GM12892 (cell line): ENCODE measurements at places on chromosomes 2 and 18.

- no peak for DNase-seq
Measured at GRCh38 chr2:190864375-190864774, 16.2 kb upstream of the GLS start.

GRCh38 chr18:24947521-24948305 is 404.3 kb downstream of the ZNF521 start:
- no peak for DNase-seq

- DNase-seq: no peak
Measured at GRCh38 chr2:109317471-109318095, 188.6 kb downstream of the SH3RF3 start.

GRCh38 chr2:177352441-177353186 is 40.0 kb upstream of the AGPS start:
- DNase-seq: no peak

GRCh38 chr2:45263147-45263546 is 253.9 kb upstream of the SIX2 start:
- no peak for DNase-seq

DNA sequence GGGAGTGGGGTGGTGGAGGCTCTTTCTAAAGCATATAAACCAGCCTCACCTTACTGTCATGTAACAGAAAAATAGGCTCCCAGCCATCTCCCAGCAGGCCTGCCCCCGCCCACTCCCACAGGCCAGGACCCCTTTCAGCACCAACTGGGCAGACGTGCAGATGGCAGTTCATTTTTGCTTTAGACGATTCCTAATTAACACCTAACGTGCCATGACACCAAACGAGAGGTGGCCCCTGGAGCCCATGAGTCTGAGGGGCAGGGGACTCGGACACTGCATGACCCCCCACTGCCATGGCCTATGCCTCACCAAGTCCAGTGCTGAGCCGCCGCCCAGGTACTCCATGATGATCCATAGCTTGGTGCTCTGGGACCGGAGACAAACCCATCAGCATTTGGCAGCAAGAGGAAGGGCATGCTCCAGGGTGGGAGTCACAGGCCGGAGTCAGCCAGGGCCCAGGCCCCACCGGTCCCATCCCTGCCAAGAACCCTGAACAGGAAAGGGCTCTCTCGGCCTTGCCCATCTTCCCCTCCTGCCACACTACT is 7.9 kb downstream of the STK25 start:
- no peak for DNase-seq

- DNase-seq: no peak
Measured at GRCh38 chr2:113181258-113182051, 7.7 kb downstream of the PSD4 start.

GRCh38 chr18:29002747-29003146 is 825.8 kb upstream of the CDH2 start:
- no peak for DNase-seq

DNA sequence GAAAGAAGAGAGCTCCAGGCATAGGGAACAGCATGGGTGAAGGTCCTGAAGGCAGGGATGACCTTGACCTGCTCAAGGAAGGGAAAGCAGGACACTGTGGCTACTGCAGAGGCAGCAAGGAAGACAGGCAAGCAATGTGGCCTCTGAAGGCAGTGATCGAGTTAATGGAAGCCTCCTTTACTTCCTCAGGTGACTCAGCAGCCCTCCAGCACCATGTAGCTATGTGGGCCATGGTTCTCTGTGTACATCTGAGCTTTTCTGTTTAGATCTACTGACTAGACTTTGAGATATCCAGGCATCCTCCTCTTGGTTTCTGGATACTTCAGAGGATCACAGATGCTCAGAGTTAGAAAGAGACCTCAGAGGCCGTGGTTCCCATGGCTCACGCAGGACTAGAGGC is 107.3 kb upstream of the PID1 start:
- DNase-seq: no peak

- DNase-seq: no peak
Measured at GRCh38 chr2:212677466-212677865, 138.9 kb upstream of the ERBB4 start.

- DNase-seq: no peak
Measured at GRCh38 chr2:72027426-72028161, 120.1 kb downstream of the CYP26B1 start.

DNA sequence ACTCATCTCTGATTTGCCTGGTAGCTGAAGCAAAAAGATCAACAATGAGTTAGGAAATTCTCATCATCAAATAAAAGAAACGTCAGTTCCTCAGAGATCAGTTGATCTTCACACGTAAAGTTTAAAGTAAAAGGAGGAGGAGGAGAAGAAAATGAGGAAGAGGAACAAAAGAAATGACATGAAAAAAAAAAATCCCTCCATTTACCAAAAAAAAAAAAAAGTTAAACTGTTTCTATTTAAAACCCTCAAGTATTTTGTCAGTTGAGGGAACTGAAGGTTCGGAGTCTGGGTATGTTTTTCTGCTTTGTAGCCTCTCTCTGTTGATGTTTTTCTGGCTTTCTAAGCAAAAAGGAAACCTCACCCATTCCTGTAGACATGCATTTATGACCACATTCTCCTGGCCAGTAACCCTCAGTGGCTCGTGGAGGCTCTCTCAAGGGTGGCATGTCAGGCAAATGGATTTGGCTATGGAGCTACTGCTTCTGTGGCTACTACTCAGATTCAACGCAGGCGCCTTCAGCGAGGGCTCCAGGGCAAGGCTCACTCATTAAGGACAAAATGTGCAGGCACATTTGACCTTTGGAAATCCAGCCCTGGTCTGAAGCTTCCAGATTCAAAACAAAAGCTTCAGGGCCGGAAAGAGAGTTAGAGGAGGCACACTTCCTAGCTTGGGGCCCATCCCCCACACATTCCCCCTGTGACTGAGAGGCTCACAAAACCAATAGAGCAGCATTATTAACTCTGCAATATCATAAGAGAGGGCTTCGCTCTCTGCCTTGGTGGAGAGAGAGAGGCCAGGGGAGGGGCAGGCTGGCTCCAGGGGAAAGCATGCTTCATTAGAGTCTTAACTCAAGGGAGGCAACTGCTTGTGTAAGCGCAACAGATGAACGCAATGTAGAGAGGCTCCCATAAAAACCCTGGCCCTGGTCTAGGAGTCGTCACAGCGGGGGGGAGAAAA is 22.3 kb downstream of the KLF7 start:
- DNase-seq: no peak

DNA sequence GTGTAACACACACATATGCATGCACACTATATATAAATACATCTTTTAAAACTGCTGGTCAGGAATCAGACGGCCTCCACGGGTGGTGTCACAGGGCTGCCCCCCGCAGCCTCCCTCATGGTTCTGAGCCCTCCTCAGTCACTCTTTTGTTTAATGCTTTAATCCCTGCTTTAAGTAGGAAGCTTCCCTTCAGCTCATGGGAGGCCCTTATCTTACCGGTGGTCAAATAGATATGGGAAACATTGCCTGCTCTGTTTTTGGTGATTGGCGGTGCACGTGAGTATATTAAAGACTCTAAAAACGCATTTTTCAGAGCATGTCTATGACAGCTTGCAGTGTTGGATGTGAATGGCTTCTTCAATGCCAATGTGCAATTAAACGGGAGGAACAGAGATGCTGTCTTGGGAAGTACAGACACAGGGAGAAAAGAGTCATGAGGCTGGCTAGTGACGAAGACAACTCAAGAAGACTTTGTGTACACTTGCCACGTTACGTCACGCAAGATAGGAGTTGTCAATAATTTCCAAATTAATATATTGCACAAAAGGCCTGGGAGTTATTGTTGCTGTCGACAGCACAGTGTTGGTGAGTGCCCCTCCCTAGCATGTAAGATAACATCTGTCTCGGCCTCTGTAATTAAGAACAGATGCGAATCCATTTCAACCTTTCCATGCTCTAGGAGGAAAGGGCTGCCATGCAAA is 23.3 kb downstream of the GNLY start:
- DNase-seq: no peak
